ENCODE measurements at places on chromosomes 1 and 21.

DNA sequence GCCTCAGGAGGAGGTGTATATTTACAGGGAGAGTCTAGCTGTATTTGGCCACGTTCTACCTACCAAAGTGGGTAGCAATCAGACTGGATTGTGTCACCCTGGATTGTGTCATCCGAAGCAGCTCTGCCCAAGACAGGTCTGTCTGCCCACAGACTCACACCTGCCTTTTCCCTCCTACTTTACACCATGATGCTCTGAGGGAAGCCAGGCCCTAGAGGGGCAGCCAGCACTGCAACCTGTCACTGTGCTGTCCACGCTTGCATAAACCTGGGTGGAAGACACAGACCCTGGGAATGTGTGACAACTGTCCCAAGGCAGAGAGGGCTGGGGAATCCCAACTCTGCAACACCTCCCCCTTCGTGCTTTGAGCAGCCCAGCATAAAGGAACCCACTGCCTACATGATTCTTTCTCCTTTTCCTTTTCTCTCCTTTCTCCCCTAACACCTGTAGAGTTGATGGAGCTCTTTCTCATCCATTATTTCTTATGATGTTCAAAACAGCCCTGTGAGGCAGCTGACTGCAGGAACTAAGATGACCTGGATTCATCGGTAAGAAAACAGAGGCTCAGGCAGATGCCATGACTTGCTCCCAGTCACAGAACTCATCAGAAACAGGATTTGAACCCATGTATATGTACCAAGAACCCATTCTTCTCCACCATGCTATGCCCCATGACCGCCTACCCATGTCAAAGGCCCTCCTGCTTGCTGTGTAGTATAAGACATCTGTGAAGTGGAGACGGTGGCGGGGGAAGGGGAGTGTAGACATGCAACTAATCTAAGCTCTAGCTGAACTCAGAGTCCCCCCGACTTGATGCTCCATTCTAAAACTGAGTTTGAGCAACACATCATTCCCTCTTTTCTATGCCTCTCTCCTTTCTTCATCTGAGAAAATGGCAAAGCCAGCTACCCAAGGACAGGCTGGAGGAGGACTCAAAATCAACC lies 55.9 kb downstream of the ITPKB start:
- no peak for DNase-seq

DNA sequence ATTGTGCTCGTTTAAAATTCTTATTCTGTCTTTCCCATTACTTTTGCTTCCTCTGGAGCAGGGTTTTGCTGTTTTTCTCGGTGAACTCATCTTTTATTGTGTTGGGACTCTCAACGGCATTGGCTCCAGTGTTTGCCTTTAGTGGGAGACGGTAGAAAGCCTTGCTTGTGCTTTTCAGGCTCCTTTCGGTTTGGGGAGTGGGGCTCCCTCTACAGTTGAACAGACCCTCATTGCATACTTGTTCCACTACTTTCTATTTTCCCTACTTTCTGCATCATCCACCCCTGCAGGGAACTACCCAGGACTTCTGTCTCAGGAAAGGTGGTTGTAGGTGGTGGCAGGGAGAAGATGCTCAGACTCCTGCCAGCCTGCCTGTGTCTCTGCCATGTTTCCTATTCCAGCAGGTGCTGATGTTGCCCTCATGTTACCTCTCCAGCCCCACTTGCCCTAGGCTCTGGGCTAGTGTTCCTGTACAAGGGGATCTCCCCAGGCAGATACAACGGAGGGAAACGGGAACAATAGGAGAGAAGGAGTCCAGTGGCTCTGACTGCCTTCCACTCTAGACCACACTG lies 68.5 kb upstream of the ZBTB18 start:
- DNase-seq = no peak

DNA sequence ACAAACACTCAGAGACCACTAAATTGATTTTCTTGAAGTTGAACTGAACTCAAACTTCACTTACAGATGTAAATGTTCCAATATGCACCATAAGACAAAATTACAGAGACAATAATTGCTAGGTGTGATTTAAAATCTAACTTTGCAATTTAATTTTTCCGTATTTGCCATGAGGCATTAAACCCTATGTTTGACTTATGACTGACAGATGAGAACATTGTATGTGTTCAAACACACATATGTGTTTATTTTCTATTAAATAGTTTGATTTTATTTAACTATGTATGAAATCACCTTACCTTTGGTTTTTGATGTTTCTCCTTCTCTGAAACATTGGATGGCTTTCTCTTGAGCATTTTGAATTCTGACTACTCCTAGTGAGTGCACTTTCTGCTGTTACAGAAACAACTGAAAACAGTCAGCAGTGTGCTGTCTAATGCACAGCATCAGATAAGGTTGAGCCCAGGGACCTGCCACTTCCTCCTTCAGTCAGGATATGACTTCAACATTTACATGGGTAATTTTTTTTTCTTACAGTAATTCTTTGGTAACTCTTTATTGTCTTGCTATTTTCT lies at the start of gene SAMSN1:
Gene SAMSN1 (minus strand): TSS at position 410 of the 575 bp plus-strand sequence. CDS start 54 bp downstream, at position 356.
- no peak for DNase-seq

DNA sequence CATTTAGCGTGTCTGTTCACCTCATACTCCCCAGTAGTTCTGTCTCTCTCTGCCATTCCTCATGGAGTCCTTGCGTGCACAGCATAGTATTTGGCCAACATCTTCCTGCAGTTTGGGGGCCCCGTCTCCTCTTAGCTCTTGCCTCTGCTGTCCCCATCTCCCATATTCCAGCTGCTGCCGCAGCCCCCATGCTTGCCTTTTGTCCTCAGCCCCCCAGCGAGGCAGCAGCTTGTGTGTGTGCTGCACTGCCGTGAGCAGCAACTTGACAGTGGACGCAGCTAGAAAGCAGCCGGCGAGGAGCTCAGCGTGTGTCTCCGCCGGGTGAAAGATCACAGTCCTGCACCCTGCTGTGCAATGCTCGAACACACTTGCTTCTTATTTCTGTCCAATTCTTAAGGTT lies 164.2 kb upstream of the COL6A1 start:
- DNase-seq = no peak

DNA sequence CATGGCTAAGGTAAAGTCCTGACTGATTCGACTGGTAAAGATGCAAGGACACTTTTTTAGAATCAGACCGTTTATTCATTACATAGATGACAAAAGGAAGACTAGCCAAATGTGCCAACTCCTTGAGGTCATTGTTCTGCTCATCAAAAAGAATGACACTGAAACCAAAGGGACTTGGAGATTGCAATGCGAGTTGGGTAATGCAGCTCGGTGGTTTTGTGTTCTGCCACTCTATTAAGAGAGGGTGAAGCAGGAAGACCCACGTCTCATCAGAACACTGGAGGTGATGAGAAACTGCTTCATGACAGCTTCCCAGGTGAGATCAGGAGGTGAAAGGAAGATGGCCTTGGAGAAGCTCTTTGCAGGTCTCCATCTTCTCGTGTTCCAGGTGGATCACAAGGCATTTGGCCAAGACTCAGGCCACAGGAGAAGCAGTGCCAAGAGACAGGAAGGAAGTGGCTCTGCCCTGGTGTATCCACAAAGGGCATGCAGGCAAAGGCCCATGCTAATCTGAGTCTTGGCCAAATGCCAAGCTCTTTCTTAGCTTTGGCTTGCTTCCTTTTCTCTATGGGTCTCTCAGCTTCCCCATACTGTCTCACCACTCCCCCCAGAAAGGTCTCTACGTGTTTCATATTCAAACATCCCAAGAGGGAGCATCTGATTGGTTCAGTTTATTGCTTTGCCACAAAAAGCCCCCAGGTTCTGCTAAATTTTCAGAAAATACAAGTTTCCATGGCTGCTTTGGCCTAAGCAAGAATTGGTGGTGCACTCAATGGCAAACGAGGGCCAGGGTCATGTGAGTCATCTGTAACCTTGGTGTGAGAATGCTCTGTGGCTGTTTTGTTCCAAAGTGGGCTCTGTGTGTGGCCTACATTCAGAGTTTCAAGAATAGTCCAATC lies 5.7 kb upstream of the CCT8 start:
- DNase-seq = peak; percentile 29

DNA sequence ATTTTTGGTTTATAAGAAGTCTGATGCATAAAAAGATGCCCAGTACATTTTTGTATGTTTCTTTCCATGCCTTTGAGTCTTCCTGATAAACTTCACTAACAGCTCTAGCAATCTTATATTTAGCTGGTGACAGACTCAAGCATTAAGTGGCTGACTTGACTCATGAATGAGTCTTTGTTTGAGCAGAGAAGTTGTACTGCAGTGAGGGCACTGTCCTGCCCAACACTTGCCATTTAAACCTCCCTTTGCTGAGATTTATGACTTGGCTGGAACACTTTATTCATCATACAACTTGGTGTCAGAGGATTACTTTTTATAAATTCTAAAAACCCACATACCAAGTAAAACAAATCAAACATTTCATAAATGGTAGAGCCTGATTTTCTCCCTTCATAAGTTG lies 14.6 kb upstream of the CAMSAP2 start:
- DNase-seq = no peak

GRCh38 chr1:158121604-158122254 lies 59.0 kb upstream of the CD1D start:
- peak; percentile 47 for DNase-seq

GRCh38 chr1:235006816-235007215 lies 121.8 kb downstream of the TOMM20 start:
- no peak for DNase-seq

GRCh38 chr1:53375440-53375839 lies 47.6 kb upstream of the LRP8 start:
- DNase-seq = peak; percentile 8

- no peak for DNase-seq
These were observed 30.0 kb downstream of the CDK18 start for GRCh38 chr1:205534444-205534985.

- DNase-seq = no peak
These were observed 188.8 kb downstream of the TNR start for GRCh38 chr1:175554586-175554985.

- DNase-seq = no peak
These were observed 38.3 kb downstream of the ELK4 start for GRCh38 chr1:205593532-205593931.

DNA sequence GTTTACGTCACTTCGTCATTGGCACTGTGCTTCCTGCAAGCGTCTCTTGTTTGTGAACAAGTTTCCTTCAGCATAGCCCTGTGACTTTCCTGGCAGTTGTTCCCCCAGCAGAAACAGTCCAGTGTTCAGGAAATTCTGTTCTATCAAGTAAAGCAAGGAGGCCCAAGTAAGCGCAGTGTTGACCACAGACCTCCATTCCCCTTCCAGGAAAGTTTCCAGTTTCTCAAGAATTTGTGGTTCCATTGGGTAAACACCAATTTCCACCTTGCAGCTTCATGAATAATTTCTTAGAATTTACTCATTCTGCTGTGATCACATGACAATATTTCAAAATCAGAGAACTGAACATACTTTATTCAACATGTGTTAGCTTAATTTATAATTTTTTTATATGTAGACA lies 88.5 kb upstream of the ETV3 start:
- DNase-seq = no peak

DNA sequence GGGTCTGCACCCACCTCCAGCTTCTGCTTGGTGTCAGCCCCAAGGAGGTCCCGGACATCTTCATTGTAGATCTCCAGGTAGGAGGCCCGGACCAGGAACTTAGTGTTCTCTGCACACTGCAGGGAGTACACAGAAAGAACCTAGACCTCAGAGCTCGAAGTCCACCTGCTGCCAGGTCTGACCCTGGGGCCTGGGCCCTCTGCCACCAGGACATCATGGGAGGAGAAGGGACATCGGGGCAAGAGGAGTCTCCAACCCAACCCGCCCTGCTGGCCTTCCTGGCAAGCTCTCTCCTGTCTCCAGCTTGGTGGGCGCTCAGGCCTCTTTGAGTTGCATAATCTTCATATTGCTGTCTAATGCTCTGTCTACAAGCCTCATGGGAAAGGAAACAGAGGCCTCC lies 4.4 kb downstream of the KIF17 start:
- no peak for DNase-seq

DNA sequence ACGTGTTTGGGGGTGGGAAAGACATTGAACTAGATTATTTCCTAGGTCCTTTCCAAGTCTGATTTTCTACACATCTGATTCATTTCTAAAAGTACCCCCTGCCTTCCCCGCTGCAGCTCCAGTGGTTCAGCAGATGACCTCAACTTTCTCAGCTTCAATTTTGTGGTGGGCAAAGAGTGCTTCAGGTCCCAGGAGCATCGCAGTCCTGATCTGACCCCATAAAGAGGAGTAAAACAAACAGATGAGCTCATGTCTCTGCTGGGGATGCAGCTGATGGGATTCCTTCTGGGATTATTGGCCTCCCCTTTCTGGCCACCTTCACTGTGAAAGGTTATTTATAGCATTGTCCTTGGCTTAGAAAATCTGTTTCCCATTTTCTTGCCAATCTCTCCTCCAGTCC lies 337.0 kb upstream of the PLXNA2 start:
- DNase-seq = no peak

- no peak for DNase-seq
These were observed 11.7 kb downstream of the SELL start for GRCh38 chr1:169699707-169700106.

GRCh38 chr1:180175291-180175690 lies 20.6 kb downstream of the QSOX1 start:
- DNase-seq = no peak

- no peak for DNase-seq
These were observed 86.8 kb upstream of the VAV3 start for GRCh38 chr1:108051631-108052377.

GRCh38 chr21:41371685-41372030 lies 9.8 kb downstream of the MX2 start:
- no peak for DNase-seq

GRCh38 chr1:65267271-65267670 lies 42.1 kb upstream of the DNAJC6 start:
- no peak for DNase-seq

- no peak for DNase-seq
These were observed 232.3 kb downstream of the GPR52 start for GRCh38 chr1:174680101-174680500.

DNA sequence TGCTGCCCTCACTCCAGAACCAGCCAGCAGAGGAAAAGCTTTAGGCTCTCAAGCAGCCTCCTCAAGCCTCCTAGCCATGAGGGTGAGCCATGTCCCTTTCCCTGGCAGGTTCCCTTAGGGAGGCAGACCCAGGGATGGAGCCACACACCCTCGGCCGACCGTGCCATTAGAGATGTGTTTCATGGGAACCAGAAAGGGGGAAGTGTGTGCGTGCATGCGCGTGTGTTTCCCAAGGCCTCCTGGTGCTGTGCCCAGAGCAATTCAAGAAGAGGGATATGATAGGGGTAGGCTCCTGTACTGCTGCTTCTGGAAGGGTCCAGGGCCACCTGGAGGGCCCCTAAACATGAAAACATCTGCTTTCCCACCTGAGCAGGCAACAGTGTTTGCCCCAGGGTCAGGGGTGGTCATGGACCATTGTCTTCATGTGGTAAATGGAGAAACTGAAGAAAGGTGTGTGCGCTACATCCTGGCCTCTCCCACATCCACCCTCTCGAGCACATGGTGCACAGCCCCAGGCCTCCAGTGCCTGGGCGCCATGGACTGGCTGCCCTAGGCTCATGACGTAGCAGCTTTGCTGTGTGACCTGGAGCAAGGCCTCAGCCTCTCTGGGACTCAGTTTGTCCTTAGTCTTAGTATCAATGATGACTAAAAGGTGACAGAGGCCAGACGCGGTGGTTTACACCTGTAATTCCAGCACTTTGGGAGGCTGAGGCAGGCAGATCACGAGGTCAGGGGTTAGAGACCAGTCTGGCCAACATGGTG lies 48.1 kb downstream of the SYF2 start:
- DNase-seq = no peak
